ENCODE measurements at places on chromosomes 1 and 21. TPM values are rescaled to one million over a fixed set of nuclear protein-coding genes. Genes with fewer than 3 reads are reported as not detected.

Gene CFAP57
- total RNA-seq: 2.6 TPM

Gene LAMB3
- 650 TPM for total RNA-seq

Gene ASCL5
- 2.4 TPM for total RNA-seq

Gene PDZK1
- total RNA-seq: 4.2 TPM

Gene CD1E
- not detected for total RNA-seq

Gene A3GALT2
- total RNA-seq: not detected

Gene S100A2
- total RNA-seq: 373 TPM

Gene FTCD
- 0.58 TPM for total RNA-seq

Gene CASQ2
- 0.17 TPM for total RNA-seq

DNA sequence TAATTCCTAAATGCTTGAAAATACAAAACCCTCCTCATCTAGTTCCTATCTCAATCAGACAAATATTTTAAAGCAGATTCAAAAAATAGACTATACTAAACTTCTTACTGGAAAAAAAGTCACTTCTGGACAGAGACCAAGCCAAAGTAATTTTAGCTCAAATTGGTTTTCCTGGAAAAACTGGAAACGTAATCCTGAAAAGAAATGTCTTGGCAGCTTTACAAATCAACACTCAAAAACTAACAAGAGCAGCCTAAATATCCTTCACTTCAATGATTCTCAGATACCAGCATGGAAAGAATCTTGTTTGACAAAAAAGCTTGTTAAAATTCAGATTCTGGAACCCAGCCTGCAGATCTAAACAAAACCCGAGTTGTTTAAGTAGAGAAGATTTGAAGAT lies 9.1 kb upstream of the GPR88 start:
- DNase-seq: no peak

DNA sequence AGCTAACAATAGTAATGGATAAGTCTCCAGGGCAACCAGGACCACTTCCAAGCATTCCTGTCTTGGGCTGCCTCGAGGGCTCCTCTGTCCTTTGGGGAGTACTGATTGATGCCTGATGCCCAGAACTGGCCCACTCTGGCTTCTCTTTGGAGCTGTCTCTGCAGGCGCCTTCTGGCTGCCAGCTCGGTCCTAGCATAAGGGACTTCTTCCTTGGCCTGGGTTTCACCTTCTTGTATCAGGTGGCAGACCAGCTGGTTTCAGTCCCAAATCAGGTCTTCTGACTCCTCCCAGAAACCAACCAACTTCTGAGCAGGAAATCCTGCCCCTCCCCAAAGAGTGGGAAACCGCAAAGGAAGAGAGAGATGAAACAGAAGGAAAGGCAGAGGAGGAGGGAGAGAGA lies 10.6 kb downstream of the G0S2 start:
- DNase-seq: no peak

- no peak for DNase-seq
Observed at GRCh38 chr21:27550287-27550686, 583.4 kb upstream of the ADAMTS5 start.

DNA sequence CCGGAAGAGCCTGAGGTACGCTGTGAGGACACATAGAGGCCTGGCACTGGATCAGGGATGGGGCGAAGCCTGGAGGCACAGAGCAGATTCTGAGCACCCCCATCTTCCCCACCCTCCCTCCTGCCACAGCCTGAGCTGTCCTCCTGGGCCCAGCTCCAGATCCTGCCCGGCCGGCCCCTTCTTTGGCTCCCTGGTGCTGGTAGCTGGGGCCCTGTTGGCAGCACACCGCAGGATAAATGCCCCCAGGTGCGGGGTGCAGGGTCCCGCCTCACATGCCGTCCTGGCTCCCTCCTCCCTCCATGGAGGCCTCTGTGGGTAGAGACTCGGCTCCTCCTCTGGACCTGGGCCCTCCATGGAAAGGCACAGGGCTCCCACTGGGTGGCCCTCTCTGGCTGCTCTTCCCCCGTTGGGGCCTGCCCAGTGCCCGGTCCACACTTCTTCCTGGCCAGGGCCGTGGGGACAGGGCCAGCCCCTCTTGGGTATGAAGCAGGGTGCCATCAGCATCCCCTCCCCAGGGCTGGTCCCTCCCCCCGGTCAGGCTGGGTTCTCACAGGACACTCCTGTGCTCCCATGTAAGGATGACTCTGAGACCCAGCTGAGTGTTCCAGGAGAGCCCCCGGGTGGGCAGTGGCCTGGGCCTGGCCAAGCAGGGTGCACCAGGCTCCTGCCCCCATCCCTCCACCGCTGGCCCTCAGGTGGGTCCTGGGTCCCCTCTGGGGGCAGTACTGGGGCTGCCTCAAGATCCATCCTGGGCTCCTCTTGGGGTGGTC lies 1.1 kb upstream of the OBSCN start:
- no peak for DNase-seq

DNA sequence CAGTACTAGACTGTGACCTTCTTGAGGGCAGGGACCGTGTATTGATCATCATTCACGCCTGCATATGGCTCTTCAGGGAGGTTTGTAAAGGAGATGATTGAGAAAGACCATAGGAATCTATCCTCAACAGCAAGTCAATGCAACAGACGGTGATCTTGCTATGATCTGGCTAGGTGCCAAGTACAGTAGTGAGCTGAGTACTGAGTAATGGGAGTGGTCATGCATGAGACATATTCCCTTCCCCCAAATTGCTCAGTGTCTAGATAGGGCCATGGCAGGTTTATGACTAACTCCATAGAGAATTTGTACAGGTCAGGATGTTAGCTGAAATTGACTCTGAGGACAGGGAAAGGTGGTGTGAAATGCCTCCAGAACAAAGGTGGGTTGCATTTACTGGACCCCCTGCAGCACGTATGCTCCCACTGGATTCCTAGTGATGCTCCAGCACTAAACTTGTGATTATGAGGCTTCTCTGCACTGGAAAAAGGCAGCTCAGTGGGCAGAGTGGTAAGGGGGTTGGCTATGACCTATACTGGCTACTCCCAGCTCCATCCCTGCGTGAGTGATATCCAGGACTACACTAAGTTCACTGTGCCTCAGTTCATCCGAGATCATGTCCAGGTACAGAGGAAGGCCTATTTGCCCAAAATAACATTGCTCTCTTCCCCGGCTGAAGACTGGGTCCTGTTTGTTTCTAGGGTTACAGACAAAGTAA lies 37.2 kb downstream of the KCNJ6 start:
- peak; percentile 88 for DNase-seq

DNA sequence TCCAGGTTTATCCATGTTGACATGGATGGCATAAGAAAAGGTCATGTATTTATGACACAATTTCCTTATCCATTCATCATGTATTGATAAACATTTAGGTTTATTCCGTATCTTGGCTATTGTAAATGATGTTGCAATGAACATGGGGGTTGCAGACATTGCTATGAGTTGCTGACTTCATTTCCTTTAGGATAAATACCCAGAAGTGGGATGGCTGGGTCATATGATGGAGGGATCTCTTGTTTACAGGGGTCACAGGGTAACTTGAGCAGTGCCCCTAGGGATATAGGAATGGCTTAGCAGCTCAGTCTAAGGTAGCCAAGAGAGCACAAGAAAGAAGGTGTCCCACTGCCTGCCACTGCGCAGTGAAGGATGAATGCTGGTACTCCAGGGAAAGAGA lies 229.6 kb upstream of the COA6 start:
- DNase-seq: no peak

GRCh38 chr1:224565186-224565585 lies 50.9 kb upstream of the CNIH3 start:
- DNase-seq: peak; percentile 99

DNA sequence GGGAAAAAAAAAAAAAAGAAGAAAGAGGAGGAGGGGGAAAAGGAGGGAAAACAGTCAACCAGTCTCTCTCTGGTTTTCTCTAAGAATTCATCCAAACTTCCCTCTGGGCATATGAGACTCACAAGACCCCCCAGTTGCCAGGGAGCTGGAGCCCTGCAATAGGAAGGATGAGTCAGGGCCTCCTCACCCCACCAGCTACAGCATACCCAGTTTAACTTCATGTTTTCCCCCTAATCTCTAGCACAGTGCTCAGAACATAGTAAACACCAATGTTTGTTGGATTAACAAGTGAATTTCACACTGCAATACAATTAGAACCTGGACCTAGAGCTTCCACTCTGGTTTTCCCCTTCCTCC lies 7.8 kb downstream of the F11R start:
- DNase-seq: peak; percentile 29

GRCh38 chr1:228405979-228406228 lies 731 bp downstream of the TRIM11 start:
- DNase-seq: no peak

Measured in PC-3 (cell line).